ENCODE measurements at places on chromosomes 12 and 14.

DNA sequence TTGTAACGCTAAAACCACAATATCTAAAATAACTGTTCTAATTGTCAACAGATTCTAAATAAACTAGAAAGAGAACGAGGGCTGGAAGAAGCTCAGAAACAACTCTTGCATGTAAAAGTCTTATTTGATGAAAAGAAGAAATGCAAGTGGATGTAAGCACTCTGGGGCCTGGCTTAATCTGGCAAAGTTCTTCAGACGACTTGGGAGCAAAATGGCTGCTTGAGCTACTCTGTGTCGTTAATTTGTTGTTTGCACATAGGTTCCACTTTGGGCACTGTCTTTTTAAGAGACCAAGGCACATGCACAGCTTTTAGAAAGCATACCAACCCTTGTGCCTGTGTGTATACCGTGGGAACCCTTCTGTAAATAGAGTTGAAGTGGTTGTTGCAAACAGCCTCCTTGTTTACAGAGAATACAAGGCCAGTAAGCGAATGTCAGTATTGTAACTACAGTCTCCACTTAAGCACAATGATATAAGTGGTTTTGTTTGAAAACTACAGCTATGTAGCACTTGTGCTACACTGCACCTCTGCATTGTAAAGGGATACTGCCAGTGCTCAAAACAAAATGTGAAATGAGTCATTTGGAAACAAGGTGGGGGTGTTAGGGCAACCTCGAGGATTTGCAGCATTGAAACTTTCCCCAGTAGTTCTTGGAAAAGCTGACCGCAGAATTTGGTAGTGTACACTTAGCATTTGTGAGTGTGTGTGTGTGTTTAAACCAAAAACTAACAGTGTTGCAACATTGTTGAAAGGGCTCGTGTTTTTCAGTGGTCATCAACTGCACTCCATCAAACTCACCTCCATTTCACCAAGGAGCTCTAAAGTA is 154.3 kb downstream of the CEP83 start:
- no peak for DNase-seq

- no peak for DNase-seq
Measured at GRCh38 chr12:100229036-100229635, 28.5 kb downstream of the ACTR6 start.

DNA sequence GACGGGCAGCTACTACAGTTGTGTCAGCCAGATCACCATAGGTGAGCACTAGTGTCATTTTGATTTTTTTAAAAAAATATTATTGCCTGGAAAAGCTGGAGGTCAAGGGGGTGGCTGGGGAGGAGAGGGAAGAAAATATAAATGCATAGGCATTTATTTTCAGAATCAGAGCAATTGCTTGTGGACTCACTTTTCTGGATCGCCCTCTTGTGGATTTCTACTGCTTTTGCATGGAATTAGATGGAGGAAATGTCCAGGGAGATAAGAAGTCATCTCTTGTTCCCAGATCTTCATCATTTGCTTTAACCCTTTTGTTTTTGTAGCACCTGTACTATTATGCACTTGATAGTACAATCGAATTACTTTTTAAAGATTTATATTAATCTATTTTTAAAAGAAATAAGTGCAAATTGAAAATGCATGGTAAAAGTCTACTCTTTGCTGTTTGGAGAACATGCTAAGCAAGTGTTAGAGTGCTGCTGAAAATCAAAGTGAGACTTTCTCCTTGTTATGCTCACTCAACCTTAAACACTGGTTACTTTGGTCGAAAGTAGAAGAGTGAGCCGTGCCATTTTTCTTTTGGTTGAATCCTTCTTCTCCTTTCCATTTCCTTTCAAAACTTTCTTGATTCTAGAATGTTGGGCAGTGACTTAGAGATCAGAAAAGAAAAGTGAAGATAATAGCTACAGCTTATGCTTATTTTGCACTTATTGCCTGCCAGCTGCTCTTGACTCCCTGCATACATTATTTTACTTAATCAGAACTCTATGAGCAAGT is 60.6 kb upstream of the ANO4 start:
- DNase-seq, result no peak

DNA sequence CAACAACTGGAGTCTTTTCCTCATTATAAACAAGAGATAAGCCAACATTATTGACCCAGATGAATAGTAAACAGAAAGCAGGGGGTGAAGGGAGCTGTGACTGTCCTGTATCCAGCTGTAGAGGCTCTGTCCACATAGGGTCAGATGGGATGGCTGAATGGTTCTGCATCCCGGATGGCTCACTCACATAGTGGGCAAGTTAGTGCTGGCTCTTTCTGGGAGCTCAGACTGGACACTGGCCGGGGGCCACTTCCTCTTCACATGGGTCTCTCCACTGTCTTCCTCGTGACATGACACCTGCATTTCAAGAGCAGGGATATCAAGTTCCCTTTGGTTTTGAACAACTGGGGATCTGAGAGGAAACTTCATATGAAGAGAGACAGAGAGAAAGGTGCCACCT is 969.6 kb upstream of the TMEM132C start:
- DNase-seq, result no peak

- DNase-seq, result no peak
Measured at GRCh38 chr14:44135972-44136371, 371.1 kb downstream of the FSCB start.

- DNase-seq, result no peak
Measured at GRCh38 chr14:80644826-80645225, 296.7 kb downstream of the CEP128 start.

All from left lung (tissue), 14 donors.